HCT116 (cell line): ENCODE measurements at places on chromosomes 1 and 21.

DNA sequence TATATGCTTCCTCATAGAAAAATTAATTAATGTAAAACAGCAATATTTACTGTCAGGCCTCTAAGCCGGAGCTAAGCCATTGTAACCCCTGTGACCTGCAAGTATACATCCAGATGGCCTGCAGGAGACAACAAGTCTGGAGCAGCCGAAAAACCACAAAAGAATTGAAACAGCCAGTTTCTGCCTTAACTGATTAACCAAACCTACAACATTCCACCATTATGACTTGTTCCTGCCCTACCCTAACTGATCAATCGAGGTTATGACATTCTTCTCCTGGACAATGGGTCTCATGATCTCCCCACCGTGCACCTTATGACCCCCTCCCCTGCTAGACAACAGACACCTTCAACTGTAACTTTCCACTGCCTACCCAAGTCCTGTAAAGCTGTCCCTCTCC lies 205.8 kb upstream of the DUSP10 start:
- DNase-seq: no peak

DNA sequence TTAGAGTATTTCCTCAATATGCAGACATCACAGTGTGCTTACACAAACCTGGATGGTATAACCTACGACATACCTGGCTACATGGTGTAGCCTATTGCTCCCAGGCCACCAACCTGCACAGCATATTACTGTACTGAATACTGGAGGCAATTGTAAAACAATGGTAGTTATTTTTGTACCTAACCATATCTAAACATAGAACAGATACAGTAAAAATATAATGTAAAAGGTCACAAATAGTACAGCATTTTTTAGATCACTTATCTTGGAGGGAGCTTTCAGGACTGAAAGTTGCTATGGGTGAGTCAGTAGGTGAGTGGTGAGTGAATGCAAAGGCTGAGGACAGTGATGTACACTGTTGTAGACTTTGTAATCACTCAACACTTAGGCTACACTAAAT lies 492.3 kb downstream of the MRPL39 start:
- DNase-seq: no peak

DNA sequence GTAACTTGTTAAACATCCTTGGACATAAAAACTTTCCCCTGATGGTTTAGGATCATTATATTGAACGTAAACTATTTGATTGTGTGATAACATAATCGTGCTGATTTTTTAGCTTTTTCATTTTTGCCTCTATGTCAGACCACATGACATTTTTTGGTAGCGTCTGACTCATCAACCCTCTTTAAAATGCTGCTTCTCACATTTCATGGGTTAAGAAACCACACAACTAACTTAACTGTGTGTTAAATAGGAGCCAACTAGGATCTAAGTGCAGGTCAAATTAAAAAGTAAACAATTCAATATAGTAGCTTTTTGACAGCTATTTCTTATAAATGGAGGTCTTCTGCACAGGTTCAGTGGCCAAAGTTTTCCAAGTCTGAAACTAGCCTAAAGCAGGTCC lies 9.8 kb downstream of the BTG3 start:
- no peak for DNase-seq

DNA sequence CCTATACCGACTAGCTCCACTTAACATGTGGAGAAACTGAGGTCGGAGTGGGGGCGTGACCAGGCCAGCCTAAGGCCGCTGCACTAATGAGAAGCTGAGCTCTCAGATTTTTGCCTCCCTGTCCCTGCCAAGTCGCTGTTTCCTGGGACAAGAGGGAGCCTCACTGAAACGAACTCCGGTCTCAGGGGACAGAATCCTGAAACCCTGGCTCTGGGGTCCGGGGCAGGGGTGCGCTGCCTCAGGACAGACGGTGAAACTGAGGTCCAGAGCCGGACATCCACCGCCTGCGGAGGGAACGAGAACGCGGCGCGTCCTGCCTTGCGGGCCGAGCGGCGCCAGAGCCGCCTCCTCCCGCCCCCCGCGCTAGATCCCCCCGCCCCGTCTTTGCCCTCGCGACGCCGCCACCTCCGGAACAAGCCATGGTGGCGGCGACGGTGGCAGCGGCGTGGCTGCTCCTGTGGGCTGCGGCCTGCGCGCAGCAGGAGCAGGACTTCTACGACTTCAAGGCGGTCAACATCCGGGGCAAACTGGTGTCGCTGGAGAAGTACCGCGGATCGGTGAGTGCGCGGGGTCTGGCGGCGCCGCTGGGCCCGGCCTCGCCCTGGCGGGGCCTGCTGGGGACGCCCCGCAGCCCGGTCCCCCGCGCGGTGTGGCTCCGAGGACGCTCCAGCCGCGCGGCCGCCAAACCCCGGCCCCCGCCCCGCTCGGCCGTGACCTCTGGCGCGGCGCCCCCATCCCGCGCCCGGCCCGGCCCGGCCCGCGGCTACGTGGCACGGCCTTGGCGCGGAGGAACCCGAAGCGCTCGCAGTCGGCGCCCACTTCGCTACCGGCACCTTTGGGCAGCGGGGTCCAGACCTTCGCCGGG lies at the start of gene GPX7:
GPX7 (plus strand) TSS at position 381 of the 865 bp plus-strand sequence; CDS start at position 420, 39 bp downstream.
- no peak for DNase-seq

DNA sequence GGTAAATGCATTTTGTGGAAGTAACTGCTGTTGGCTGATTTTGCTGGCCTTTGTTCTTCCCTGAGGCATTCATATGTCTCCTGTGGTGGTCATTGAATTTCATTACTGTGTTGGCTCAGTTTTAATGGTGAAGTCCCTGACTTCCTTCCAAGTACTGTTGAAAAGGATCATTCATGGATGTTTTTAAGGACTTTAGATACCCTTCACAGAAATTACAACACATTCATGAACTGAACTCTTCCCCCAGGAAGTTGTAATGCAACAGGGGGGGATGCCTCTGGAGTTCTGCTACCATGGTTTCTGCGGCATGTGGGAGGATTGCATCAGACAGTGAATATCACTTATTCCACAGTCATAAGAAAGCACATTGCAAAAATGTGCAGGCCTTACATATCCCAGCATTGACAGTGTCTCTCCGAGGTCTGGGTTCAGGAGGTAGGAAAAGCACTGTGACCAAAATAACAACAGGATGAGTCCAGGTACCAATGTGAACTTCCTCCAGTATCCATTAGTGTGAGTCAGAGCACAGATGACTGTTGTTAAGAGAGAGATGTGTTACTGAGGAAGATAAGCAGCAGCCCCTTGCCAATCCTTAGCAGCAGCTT lies 2.1 kb upstream of the RAB3GAP2 start:
- DNase-seq: no peak

GRCh38 chr1:89457046-89457445 lies 67.6 kb upstream of the LRRC8B start:
- DNase-seq: no peak

DNA sequence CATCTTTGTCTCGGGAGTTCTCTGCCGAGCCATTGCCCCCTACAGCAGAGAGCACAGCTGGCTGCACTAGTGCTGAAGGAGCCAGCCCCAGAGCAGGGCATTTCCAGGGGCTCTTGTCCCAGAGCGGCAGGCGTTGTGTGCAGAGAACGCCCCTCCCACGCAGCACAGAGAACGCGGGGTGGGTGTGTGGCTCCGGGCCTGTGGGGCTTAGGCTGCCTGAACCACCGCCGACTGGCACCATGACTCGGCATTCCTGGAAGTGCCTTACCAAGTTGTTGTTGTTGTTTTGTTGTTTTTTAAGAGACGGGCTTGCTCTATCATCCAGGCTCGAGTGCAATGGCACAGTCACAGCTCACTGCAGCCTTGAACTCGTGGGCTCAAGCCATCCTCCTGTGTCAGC lies 15.8 kb upstream of the DIP2A start:
- DNase-seq: no peak
